ENCODE measurements at places on chromosomes 5 and 9. TPM values are rescaled to one million over a fixed set of nuclear protein-coding genes. Genes with fewer than 3 reads are reported as not detected.

Gene GRXCR2
- total RNA-seq = not detected

Gene TMEM232
- total RNA-seq = 0.60 TPM

Gene SOHLH1
- total RNA-seq = not detected

Gene NRG2
- total RNA-seq = not detected

Gene IRX4
- not detected for total RNA-seq

Gene PRELID2
- 1.8 TPM for total RNA-seq

Gene CBY3
- 0.44 TPM for total RNA-seq

Gene LRRC70
- total RNA-seq = 0.85 TPM

Gene MRPL41
- 30.2 TPM for total RNA-seq

Data from activated CD4-positive, alpha-beta T cell treated with anti-CD3 and anti-CD28 coated beads, Interleukin-2, amount 10 ng/mL, durations not matched to agents 7 days and 5 days (primary cell).